Spinal cord (tissue), 10 donors: ENCODE measurements at places on chromosomes 6 and 20.

GRCh38 chr6:109760208-109760607 is 69.1 kb downstream of the FIG4 start:
- DNase-seq, result no peak

GRCh38 chr6:163888030-163888819 is 473.7 kb downstream of the QKI start:
- DNase-seq, result no peak

GRCh38 chr6:8558953-8559352 is 123.6 kb upstream of the SLC35B3 start:
- DNase-seq, result no peak

- no peak for DNase-seq
These were observed 59.2 kb downstream of the PTPRA start for GRCh38 chr20:2932498-2932897.

- DNase-seq, result no peak
These were observed 43.2 kb upstream of the CDH22 start for GRCh38 chr20:46351357-46352058.

GRCh38 chr6:81126150-81126549 is 626.3 kb downstream of the TENT5A start:
- no peak for DNase-seq

GRCh38 chr6:5781966-5782556 is 224.7 kb downstream of the NRN1 start:
- DNase-seq, result no peak

DNA sequence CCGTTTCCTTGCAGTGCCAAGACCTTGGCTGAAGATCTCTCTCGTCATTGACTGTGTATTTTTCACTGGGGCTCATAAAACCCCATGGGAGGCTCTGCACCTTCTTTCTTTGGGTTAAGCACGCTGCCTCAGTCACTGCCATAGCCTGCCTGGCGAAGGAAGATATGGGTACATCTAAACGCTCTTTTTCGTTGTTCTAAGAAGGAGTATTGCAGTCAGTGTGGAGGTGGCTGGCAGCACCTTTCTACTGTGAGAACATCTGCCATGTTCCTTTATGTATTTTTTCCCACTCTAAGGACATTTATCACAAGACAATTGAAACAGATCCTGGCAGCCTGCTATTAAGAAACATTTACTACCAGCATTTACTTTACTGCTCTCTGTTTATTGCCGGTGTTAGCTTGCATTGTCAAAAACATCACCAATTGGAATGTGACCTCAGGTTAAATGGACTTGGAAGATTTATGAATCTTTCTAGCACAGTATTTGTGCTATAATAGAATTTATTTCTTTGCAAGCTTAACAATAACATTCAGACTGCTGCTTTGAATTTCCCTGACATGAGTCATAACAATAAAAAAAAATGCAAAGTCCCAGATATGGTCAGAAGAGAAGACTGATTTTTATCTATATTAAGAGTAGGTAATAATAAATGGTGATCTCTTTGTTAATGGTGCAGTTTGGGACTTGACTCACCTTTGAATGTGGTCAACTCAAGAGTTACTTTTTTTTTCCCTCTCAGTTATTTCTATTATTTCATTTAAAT is 62.2 kb upstream of the CLDN20 start:
- DNase-seq, result no peak
